Fibroblast of skin of left quadriceps (primary cell): ENCODE measurements at places on chromosomes 4 and X.

DNA sequence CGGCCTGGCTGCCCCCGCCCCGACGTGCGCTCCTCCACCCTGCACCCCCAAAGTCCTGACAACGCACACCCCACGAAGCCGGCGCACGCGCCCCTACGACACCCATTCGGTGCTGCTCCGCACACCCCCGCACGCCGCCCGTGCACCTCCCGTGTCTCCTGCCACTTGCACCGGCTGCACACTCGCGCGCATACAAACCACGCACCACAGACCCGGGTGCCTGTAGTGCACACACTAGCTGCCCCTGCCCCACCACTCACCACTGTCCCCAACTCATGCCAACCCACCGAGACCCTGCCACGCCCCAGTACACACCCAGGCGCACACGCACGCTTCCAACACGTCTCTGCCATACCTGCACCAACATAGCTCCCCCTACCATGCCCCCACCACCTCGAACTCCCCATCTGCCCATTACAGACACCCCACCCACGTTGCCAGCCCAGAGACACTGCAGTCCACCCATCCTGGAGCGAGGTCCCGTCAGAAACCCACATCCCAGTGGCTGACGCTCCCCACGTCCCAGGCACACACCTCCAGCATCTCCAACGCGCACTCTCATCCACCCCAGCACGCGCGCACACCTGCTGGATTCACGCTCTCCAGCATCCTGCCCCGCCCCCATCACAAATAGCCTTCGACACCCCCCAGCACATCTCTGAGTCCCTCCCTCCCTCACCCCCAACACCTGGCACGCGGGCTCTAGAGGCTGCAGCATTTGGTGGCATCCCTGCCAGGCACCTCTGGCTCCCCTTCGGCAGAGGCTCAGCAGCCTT, 4.2 kb upstream of the DUSP9 start:
- no peak for DNase-seq

- no peak for DNase-seq
These were observed 97.1 kb downstream of the ENOX2 start for GRCh38 chrX:130805903-130806302.

GRCh38 chr4:24831637-24832036, 36.3 kb downstream of the SOD3 start:
- DNase-seq, result no peak

GRCh38 chrX:107610667-107611066, 17.6 kb upstream of the PRPS1 start:
- no peak for DNase-seq

DNA sequence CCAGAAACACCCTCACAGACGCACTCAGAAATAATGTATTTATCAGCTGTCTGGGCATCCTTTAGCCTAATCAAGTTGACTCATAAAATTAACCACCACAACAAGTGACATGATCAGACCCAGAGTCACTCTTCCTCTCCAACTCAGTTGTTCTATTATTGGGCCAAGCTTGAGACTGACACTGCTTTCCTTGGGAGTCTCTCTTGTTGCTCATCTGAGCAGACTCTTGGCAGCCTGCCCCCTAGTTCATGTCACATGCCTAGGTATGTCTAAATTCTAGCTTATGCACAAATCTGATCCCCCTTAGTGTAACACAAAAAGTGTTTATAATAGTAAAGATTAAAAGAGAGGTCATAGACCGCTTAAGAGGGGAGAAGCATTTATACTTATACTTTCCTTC, 72.6 kb upstream of the ADAMTS3 start:
- no peak for DNase-seq
